ENCODE measurements at places on chromosomes 2 and 18. TPM values are rescaled to one million over a fixed set of nuclear protein-coding genes. Genes with fewer than 3 reads are reported as not detected.

Gene ADAM23
- total RNA-seq = 7.7 TPM

Gene AFF3
- total RNA-seq = under 0.01 TPM

Gene ERFE
- total RNA-seq = 0.92 TPM

Gene MARCO
- not detected for total RNA-seq

Gene CABYR
- total RNA-seq = 1.5 TPM

Gene SLC25A52
- 0.13 TPM for total RNA-seq

Gene TBC1D8
- 35.3 TPM for total RNA-seq

Gene SPHKAP
- 0.19 TPM for total RNA-seq

Gene ANKRD23
- total RNA-seq = 1.9 TPM

Gene ZNF532
- 55.5 TPM for total RNA-seq

Gene AQP12A
- total RNA-seq = not detected

Gene AGXT
- total RNA-seq = not detected

Gene INPP1
- 11.0 TPM for total RNA-seq

Data from aortic smooth muscle cell (primary cell).